Spinal cord (tissue), 10 donors: ENCODE measurements at places on chromosomes 12 and 14.

DNA sequence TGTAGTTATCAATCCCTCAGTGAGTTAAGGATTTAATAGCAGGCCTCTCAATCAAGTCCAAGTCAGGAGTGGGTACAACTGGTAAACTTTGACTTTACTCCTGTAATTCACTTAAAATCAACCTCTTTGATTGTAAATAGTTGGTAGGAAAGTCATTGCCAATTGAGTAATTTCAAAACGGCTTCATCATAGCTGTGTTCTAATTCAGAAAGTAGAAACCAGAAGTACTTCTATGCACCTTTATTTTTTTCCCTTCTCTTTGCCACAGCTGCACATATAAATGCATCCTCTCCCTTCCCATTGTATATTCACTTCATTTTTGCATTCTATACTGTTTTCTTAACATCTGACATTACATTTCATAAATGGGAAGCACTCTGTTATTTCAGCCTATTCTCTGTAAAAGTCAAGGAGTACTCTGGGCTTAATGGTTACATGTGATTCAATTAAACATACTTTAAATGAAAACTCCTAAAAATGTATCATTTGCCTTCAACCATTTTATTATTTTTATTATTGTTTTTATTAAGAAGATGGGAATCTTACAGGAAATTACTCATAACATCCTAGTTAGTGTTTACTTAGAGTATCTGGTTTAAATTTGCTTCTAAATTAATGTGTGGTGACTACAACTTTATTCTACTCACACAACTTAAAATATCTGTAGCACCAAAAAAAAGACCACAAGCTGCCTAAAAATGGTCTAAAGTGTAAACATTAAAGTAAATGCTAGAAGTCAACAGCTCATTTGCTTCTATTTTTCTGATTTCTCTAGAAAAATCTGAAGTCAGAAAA lies 171.2 kb downstream of the CEP128 start:
- DNase-seq = no peak

DNA sequence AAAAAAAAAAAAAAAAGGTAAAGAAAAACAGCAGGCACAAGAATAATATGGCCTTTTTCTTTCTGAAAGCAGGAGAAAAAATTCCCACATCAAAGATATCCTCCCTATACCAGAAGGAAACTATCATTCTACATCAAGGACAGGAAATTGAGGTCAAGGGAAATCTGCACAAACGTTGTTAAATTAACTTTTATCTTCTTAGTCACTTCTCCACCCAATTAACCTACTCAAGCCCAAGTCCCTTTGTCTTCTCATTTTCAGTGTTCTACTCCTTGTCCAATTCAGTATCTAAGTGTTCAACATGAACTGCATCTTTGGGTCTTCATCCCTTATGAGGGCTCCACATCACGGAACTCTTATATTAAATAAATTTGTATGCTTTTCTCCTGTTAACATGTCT lies 15.7 kb downstream of the NDUFA12 start:
- no peak for DNase-seq

DNA sequence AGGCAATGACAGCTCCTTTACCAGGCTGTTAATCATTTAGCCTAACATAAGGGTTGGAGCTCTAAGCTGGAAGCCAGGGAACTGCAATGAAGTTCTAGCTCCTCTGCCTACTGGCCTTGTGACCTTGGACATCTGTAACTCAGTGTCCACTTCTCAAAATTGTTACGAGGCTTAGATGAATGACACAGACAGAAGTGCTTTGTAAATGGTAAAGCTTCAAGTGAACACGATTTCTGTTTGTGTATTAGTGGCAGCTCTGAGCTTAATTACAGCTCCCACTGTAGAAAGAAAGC lies 122.8 kb downstream of the EML1 start:
- DNase-seq = no peak

- peak; percentile 28 for DNase-seq
Observed at GRCh38 chr14:98280436-98280835, 991.6 kb downstream of the BCL11B start.

DNA sequence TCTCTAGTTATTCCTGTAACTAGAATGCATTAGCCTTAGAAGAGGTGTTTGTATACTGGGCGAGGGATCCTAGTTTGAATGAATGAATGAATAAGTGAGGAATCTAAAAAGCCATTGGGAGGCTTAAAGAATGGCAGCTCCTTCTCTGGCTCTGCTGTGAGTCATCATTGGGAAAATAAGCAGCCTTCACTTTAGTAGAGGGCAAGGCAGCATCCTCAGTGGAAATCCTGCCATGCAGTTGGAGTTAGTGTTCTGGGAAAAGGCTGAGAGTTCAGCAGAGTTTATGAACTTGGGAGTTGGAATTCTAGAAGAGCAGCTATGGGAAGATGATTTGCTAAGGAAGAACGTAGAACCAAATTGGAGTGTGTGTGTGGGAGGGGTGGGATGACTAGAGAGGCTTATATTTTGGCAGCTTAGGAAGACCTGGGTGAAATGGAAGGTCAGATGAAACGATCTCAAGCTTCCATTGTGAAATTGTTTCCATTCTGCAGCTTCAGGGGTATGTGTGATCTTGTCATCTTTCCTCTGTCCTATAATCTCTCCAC lies 120.8 kb downstream of the PTCSC3 start:
- no peak for DNase-seq

DNA sequence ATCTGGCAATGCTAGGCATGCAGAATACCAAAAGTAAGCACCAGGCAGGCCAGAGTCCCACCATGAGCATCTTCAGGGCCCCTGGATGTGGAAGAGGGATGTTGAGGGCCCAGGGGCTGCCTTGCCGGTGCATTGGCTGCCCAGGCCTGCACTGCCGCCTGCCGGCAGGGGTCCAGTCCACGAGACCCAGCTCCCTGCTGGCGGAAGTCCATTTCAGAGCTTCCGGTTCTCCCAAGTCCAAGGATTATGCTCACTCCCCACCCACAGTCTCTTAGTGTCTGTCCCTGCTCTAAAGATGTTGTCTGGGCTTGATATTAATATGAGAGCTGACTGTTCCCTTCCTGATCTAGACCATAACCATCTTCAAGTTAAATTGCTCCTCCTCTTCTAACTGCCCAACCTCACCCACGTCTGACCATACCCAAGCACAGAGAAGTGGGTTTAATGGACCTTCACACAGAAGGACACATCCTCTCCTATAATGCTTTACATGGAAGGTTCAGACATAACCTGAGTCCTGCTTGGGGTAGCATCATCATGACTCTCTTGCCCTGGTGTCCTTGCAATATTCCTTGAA lies 117.4 kb downstream of the DAD1 start:
- no peak for DNase-seq

DNA sequence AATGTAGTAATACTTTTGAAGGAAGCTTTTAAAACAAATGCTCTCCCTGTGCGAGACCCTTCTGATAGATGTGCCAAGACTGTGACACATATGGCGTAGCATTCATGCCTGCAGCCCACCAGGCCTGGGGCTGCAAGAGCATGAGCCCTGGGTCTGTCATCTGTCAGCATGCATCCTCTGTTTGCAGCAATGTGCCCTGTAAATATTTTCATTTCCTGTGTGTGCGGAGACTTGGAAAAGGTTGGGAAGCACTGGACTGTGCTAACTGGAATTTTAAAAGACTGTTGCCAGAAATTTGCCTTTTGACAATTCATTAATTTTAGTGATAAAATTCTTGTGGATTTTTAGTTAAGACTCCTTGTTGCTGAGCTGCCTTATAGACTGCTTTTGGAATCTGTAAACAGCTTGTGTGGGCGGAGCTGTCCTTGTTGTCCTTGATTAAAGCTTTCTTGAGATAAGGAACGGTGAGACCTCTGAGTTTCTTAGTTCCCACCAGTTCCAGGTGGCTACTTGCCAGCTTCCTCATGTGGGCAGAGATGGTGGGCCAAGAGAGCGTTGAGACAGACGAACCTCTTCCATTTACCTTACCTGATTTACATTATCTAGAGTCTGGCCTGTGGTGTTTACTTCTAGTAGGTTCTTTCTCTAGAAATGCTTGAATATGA lies 23.4 kb downstream of the MARK3 start:
- DNase-seq = no peak

- no peak for DNase-seq
Observed at GRCh38 chr14:59280961-59281360, 92.5 kb downstream of the DAAM1 start.

DNA sequence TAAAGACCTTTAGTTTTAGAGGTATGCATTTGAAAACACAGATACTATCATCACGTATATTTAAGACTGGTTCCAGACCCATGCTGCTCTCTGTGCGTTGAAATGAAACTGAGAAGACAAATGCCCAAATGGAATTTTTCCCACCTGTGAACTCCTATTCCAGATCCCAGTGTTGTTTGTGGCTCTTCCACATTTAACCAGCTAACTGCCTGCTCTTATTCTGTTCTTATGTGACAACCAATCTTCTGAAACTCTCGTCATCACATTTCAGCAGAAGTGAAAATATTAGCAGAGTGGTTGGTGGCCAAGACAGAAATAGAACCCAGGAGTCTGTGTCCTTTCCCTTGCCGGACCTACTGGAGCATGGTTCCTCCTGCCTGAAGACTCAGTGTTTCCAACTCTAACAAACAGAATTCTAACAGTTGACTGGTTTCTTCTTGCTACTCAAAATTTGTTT lies 460.2 kb downstream of the RAD51B start:
- DNase-seq = no peak

DNA sequence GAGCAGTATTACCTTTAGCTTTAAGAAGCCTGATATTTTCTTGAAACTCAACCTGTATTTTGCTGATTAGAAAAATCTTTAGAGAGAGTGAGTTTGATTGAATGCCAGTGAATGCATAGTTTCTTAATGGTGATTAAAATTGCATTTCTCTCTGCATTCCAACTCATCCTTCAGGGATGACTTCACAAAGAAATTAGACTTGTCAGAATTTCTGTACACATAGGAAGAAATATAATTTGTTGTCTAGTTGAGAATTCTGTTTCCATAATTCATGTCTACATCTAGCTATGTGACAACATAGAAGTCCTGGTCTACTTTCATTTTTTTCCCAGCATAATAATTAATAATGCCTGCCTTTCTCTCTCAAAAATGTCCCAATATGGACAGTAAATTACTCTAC lies 136.6 kb downstream of the OTOGL start:
- DNase-seq = no peak

- no peak for DNase-seq
Observed at GRCh38 chr12:39442831-39443080, 164 bp downstream of the KIF21A start.

- DNase-seq = no peak
Observed at GRCh38 chr14:105930572-105930971, 404.2 kb downstream of the TMEM121 start.

GRCh38 chr12:22662356-22662755 lies 37.4 kb downstream of the ETNK1 start:
- no peak for DNase-seq

- no peak for DNase-seq
Observed at GRCh38 chr12:25051656-25052195, 102.8 kb upstream of the BCAT1 start.

DNA sequence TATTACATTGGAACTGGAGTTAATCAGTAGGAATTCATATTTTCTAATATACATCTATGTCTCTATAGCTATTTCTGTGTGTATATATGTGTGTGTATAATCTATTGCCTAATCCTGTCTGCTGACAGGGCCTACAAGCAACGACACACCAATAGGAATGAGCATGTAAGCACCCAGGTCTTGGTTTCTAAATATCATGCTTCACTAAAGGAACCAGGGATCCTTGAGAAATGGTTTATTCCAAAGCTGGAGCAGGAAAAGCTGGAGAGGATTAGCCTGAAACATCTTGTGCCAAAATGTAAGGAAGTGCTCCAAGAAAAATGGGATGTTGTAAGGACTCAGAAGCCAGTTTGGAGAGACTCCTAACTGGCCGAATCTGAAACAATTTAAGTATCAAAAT lies 29.3 kb upstream of the LGALS3 start:
- DNase-seq = no peak

GRCh38 chr14:105184461-105184860 lies 3.3 kb upstream of the NUDT14 start:
- DNase-seq = no peak

DNA sequence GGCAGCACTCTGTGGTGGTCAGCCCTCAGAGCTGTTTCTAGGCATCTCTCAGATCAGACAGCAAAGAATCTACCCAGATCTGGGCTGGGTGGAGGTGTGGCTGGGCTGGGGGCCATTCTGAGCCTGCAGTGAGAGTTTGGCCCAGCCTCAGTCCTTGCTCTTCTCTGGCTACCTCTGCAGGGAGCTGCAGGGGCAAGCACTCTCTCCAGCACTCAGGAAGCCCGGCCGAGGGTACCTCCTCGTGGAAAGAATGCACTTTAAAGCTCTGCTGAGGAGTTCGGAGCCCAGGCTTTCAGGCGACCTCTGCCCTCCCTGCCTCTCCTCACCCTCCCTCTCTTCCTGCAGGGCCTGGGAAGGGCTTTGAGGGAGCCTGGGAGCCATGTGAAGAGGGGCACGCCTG lies 31.2 kb downstream of the IL31 start:
- DNase-seq = no peak

DNA sequence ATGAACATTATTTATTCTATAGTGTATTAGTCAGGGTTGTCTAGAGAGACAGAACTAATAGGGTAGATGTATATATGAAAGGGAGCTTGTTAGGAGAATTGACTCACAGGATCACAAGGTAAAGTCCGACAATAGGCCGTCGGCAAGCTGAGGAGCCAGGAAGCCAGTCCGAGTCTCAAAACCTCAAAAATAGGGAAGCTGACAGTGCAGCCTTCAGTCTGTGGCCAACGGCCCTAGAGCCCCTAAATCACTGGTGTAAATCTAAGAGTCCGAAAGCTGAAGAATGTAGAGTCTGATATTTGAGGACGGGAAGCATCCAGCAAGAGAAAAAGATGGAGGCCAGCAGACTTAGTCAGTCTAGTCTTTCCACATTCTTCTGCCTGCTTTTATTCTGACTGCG lies 912.2 kb downstream of the FLRT2 start:
- no peak for DNase-seq

- DNase-seq = no peak
Observed at GRCh38 chr14:105312973-105313372, 1.6 kb upstream of the PACS2 start.

DNA sequence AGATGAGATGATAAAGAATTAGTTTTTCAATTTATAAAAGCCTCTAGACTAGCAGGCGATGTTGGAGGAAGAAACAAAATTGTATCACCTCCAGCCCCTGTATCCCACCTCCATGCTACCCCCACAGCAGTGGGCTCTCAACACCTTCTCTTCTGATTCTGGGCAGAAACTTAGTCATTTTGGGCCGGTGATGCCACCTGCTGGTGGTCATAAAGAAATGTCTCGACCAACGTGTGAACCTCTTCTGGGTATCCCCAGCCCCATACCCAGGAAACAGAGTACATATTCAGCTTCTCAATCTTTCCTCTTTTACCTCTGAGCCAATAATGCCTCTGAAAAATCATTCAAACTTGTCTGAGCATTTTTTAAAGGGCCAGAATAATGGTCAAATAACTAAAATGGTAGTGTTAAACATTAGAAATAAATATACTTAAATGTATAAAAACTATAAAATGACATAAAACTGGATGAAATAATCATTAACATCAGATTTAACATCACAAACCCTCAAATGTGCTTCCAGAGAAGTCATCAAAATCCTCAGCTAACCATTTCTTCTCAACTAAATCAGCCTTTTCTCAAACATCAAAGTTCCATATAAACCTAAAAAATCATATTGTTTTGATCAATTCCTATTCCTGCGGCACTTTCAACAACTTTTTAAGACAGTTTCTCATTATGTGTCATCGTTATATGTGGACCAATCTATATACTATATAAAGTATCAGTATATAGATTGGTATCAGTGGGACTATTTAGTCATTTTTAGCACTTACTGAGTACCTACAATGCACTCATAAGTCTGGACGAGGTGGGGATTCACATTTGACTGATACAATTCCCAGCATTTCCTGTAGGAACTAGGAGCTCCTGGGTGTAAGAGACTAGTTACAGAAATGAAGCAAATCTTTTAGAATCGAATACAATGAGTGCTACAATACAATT lies 69.4 kb downstream of the ATXN2 start:
- peak; percentile 25 for DNase-seq

- DNase-seq = no peak
Observed at GRCh38 chr14:33515441-33515840, 435.4 kb downstream of the EGLN3 start.
